ENCODE measurements at places on chromosomes 13 and 19. TPM values are rescaled to one million over a fixed set of nuclear protein-coding genes. Genes with fewer than 3 reads are reported as not detected.

The LAIR1 gene
- polyA plus RNA-seq: 60.5 TPM

The MEDAG gene
- polyA plus RNA-seq: 0.29 TPM

The KLK4 gene
- polyA plus RNA-seq: not detected

The TMEM259 gene
- polyA plus RNA-seq: 40.5 TPM

The NLRP4 gene
- polyA plus RNA-seq: not detected

DNA sequence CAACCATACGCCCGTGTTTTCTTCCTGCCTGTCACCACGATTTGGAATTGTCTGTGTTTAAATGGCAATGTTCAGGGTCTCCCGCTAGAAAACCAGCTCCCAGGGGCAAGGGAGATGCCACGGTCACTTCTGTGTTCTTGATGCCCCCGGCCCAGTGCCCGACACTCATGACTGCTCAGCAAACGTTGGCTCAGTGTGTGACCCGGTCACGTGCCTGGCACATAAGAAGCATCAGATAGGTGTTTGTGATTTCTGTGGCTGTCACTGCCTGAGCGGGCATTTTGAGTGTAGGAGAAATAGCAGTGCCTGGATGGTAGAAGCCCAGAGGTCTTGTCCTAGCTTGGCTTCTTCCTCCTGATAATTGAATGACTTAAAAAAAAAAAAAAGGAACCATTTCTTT, 15.5 kb downstream of the HDGFL2 start:
- no peak for DNase-seq
- H3K4me1 ChIP-seq: no peaks in the 10 kb centered on the region
- H3K27me3 ChIP-seq: no peaks in the 10 kb centered on the region

DNA sequence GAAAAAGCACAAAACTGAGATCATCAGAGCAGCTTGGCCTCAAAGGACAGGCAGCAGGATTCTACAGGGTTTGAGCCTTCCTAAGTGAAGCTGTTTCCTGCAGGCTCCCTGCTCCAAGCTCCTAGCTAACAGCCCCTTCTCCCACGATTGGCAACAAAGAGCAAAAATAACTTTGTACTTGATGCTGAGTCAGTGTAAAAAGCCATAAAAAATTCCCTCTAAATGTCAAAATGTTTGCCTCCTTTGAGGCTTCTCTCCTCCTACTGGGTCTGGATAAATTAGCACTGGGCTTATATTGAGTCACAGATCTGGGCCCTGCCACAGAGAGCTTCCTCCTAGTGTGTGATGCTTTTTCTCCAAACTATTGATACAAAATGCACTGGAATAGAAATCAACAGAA, 153.3 kb downstream of the TNFRSF19 start:
- no peaks in the 10 kb centered on the region for H3K36me3 ChIP-seq
- DNase-seq: no peak
- H3K4me3 ChIP-seq: no peak overlapping the region
- H3K27ac ChIP-seq: no peak overlapping the region
- H3K27me3 ChIP-seq: no peaks in the 10 kb centered on the region

DNA sequence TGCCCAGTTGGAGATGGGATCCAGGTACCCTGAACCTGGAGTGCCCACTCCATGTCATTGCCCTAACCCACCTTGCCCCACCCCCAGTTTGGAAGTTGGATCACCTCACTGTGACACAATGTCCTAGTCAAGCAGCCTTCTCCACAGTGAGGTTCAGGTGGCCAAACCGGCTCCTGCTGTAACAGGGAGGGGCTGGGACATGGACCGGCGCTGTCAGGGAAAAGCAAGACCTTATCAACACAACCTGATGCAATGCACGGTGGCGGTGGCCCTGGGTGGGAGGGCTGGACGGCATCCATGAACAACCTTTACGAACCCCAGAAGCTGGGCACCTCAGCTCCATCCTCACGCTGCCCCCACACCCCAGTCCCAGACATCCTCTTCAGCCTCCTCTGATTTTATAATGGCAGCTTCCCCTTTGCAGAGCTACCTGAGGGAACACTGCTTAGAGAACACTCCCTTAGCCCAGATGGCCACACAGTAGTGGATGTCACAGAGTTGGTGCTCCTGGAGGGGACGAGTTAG, 1.6 kb upstream of the KRTDAP start:
- H3K27ac ChIP-seq: no peak overlapping the region
- no peak for DNase-seq
- peaks cover 7% of the 10 kb centered on the region for H3K4me1 ChIP-seq
- H3K36me3 ChIP-seq: no peaks in the 10 kb centered on the region

DNA sequence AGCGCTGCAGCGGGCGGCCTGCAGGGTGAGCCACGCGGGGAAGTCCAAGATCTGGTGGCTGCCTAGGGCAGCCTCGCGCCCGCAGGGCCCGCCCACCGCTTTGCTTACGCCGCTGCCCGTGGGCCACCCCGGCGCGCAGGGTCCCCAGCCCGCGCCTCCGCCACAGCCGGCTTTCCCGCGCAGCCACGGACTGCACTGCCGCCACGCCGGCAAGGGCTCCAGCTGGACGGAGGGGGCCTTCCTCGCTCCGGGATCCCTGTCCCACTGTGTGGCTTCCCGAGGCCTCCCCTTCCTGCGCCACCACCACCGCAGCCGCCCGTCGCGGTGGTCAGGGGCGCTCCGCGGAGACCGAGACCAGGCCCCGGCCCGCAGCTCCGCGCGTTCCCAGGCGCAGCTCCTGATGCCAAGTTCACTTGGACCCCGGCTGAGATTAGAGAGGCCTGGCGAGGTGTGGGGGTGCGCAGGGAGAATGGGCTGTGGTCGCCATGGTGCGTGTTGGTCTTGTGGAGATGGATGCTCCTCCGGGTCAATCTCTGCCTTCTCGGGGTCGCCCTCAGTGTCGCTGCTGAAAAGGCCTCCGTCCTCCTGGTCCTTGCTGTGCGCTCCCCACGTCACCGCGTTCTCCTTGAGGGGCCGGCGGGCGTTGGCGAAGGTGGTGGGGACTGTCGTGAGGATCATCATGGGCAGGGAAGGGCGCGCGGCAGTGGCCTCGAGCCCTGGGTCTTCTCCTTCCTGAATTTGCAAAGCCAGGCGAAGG, 17.9 kb upstream of the RNF17 start:
- no peaks in the 10 kb centered on the region for H3K36me3 ChIP-seq
- no peaks in the 10 kb centered on the region for H3K4me1 ChIP-seq
- DNase-seq: no peak
- no peaks in the 10 kb centered on the region for H3K27me3 ChIP-seq

- H3K4me3 ChIP-seq: no peak overlapping the region
- no peaks in the 10 kb centered on the region for H3K27me3 ChIP-seq
- DNase-seq: no peak
- no peaks in the 10 kb centered on the region for H3K36me3 ChIP-seq
- H3K4me1 ChIP-seq: no peaks in the 10 kb centered on the region
- H3K27ac ChIP-seq: no peak overlapping the region
Measured at GRCh38 chr13:97549201-97549600, 115.2 kb downstream of the RAP2A start.

- H3K4me1 ChIP-seq: no peaks in the 10 kb centered on the region
- no peak overlapping the region for H3K27ac ChIP-seq
- H3K4me3 ChIP-seq: no peak overlapping the region
Measured at GRCh38 chr13:108702171-108702570, 72.8 kb downstream of the MYO16 start.

DNA sequence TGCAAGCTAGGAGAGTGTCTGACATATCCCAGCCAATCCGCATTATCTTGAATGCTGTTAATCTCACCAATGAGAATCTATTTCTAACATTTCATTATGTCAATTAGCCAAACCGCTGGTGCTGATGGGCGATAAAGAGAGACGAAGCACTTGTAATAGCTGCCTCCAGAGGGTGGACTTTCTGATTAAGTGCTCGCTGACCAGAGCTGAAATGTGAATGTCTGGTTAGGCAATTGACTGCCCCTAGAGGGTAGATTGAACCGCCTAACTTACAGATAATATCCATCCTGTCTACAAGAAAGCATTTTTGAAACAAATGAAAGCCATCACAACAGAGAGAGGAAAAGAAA, 552 bp upstream of the GRWD1 start:
- H3K27me3 ChIP-seq: no peaks in the 10 kb centered on the region
- peak overlapping the region; percentile 83 for H3K27ac ChIP-seq
- H3K4me1 ChIP-seq: peaks cover 25% of the 10 kb centered on the region
- DNase-seq: no peak

DNA sequence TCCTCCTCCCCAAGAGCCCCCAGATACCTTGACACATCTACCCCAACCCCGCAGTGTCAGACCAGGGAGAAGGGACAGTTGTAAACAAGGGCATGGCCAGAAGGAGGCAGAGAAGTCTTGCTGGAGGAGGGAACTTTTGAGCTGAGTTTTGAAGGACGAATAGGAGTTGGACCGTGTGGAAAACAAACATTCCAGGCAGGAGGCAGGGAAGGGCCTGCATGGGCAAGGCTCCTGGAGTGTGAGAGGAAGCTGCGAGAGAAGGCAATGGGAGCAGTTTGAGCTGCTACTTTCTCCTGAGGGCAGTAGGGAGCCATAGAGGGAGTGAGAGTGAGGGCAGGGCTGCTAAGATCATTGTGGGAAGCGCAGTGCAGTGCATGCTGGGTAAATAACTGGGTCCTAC, 23.3 kb downstream of the IL12RB1 start:
- H3K27me3 ChIP-seq: no peaks in the 10 kb centered on the region
- peaks cover 3% of the 10 kb centered on the region for H3K4me1 ChIP-seq
- H3K27ac ChIP-seq: no peak overlapping the region
- H3K36me3 ChIP-seq: peaks cover 24% of the 10 kb centered on the region
- DNase-seq: no peak

DNA sequence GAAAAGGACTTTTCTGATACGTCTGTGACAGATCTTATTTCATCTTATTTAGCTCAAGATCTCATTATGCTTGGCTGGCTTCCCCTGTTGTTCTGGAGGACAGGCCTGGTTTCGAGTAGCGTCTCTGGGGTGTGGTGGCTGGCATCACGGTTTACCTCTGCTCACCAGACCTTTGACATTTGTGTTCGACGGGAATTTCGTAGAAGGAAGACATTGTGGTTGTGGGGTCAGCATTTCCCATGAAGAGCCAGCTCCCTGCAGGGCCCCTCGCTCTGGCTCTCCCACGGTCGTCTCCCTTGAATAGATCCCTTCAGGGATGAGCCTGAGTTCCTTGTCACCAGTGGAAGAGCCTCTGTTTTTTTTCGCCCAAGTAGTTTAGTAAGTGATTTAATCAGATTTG, 78.6 kb upstream of the TEX29 start:
- DNase-seq: no peak
- no peaks in the 10 kb centered on the region for H3K27me3 ChIP-seq
- H3K4me1 ChIP-seq: no peaks in the 10 kb centered on the region
- H3K27ac ChIP-seq: no peak overlapping the region
- H3K36me3 ChIP-seq: peaks cover 19% of the 10 kb centered on the region

GRCh38 chr19:3479177-3479833, 1.0 kb downstream of the SMIM24 start:
- DNase-seq: peak; percentile 45
- H3K27me3 ChIP-seq: no peaks in the 10 kb centered on the region
- no peaks in the 10 kb centered on the region for H3K36me3 ChIP-seq
- no peak overlapping the region for H3K4me3 ChIP-seq
- peaks cover 15% of the 10 kb centered on the region for H3K4me1 ChIP-seq

- peaks cover 32% of the 10 kb centered on the region for H3K36me3 ChIP-seq
- no peak within 1 kb of the TSS for H3K4me3 ChIP-seq
- H3K27me3 ChIP-seq: no peaks in the 10 kb centered on the region
- no peaks in the 10 kb centered on the region for H3K4me1 ChIP-seq
- no peak within 1 kb of the TSS for H3K27ac ChIP-seq
- DNase-seq: no peak
Measured at GRCh38 chr19:48455171-48455907, at the start of gene KCNJ14. Gene KCNJ14, plus strand, starts transcription at chr19:48455574. Its CDS starts 6,151 bp downstream, at chr19:48461725.

DNA sequence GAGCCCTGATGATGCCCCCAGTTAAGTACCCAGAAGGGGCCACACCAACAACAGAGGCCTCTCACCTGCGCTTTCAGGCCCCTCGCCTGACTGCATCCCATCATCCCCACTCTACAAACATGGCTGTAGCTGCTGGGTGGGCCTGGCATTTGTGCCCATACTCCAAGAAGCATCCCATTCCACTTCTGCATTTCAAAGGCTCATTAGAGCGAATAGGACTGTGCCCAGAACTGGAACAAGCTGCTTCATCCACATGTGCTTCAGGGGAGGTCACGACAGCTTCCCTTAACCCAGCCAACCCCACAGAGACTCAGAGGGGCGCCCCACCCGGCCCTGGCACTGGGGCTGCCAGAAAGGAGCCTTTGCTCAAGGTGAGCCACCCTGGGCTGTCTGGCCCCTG, 156.9 kb downstream of the SIPA1L3 start:
- no peaks in the 10 kb centered on the region for H3K4me1 ChIP-seq
- H3K36me3 ChIP-seq: no peaks in the 10 kb centered on the region
- H3K4me3 ChIP-seq: no peak overlapping the region
- H3K27ac ChIP-seq: no peak overlapping the region
- no peak for DNase-seq

DNA sequence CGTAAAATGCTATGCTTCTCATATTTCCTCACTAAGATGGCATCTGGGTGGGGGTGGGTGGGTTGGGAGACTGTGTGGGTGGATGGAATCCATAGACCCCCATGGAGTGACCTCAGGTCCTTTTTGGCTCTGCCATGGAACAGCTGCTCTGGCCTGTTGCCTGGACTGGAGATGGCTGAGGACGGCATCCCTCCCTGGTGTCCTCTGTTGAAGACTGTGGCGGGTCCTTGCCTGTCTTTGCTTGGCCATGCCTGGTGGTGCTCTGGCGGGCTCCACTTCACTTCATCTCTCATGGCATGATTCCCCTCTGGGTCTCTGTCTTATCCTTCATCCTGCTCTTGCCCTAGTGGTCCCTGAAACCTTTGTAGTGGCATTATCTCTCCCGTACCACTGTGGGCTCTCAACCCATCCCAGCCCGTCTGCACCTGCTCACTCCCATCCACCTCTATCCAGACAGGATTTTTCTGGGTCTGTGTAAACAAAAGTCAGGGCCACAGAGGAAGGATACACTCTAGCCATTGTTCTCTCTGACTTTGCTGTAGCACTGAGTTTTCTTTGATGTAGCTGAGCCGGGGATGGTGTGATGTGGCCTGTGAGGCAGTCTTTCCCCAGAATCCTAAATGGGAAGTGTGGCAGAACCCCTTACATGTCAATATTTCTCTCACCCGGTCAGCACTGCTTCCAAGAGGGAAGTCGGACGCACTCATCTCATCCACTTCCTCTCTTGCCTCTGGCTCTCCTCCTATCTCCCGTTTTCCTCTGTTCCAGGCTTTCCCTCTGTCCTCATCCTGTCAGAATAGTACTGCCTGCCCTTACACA, 36.1 kb downstream of the WDFY2 start:
- H3K27me3 ChIP-seq: no peaks in the 10 kb centered on the region
- no peaks in the 10 kb centered on the region for H3K36me3 ChIP-seq
- H3K27ac ChIP-seq: no peak overlapping the region
